Psoas muscle (tissue), 8 donors: ENCODE measurements at places on chromosomes 1 and 21. TPM values are rescaled to one million over a fixed set of nuclear protein-coding genes. Genes with fewer than 3 reads are reported as not detected.
A peak's percentile ranks its signal among the peaks of the same experiment; 100 is the strongest.

GUCA2B gene
- total RNA-seq: not detected

IL10 gene
- total RNA-seq: 0.32 TPM

DNA sequence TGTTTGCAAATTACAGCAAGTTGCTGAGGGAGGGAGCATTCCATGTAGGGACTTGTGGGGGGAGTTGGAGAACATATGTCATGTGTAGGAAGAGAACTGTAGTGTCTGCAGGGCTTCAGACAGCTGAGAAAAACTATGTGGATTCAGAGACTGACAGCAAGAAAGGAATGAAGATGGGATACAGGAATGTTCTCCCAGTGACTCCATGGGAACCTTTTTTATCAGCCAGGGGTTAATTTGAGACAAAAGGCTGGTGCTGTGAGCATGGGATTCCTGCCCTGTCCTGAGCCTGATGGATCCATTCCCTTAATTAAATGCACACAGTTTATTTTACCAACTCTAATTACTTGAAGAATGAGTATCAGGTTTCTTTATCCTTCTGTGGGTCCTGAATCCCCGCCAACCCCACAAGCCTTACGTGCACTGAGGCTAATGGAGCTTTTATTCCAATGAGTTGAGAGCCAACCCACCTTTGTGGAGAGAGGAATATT is 26.5 kb upstream of the PLXNA2 start:
- no peak for DNase-seq

DNA sequence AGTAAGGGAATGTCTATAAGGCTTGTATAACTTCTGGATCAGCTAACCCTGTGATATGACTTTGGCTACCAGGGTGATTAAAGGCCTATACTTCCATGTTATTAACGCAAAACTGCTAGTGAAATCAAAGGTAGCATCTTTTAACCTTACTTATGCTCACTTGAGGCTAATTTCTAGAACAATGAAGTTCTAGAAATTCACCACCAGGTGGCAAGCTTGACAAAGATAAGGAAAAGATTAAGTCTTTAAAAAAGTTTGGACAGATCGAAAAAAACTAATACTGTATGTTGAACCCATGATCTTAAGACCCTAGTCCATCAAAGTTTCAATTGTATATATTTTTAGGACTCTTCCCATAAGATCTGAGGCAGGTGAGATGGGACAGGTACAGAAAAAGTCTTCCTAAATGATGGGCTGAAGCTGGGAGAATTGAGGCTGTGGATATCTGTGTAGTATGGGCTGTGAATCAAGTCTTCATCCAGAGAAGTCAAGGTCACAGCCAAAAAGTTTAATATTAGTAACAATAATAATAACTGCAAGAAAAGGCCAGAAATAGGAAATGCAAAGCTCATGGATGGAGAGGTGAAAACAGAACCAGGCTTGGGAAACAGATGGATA is 18.8 kb downstream of the KYAT3 start:
- DNase-seq: no peak

GRCh38 chr1:158117854-158118704 is 62.6 kb upstream of the CD1D start:
- peak; percentile 62 for DNase-seq

DNA sequence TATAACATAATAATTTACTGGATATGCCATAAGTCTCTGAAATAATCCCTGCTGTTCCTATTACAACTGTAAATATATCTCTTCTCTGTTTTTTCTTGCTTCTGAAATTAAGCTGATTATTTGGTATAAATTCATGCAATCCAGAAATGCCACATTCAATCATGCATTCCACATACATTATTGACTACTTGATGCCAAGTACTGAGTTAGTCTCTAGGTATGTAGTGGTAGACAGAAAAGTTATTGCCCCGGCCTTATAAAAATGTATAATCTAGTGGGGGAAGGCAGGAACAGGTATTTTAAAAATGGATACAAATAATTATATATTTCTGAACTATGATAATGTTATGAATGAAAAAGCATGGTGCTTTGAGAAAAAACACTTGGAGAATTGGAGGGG is 338.6 kb upstream of the SNX7 start:
- no peak for DNase-seq

DNA sequence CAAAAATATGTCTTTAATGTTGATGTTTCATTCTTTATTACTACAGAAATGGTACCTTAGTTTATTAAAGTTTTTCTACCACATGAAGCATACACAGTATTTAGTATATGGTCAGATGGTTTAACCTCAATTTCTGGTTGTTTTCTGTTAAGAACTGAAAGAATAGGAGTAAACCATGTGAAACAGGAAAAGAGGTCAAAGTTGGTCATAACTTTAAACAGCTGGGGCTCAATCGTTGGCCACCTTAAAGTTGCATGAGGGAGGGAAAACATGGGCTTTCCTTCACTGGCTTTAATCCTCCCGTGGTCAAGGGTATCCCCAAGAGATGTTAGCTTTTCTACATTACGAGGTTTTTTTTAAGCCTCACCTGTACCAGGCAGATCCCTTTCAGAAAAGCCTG is 483.3 kb upstream of the ADAMTS5 start:
- no peak for DNase-seq

- DNase-seq: no peak
Observed at GRCh38 chr1:93732514-93732913, 50.9 kb upstream of the BCAR3 start.

GRCh38 chr1:232380131-232380530 is 249.8 kb downstream of the SIPA1L2 start:
- no peak for DNase-seq
